ENCODE measurements at places on chromosomes 7 and 10.
A peak's percentile ranks its signal among the peaks of the same experiment; 100 is the strongest.

GRCh38 chr10:72229261-72230251 lies 13.5 kb upstream of the ASCC1 start:
- peak; percentile 69 for DNase-seq

DNA sequence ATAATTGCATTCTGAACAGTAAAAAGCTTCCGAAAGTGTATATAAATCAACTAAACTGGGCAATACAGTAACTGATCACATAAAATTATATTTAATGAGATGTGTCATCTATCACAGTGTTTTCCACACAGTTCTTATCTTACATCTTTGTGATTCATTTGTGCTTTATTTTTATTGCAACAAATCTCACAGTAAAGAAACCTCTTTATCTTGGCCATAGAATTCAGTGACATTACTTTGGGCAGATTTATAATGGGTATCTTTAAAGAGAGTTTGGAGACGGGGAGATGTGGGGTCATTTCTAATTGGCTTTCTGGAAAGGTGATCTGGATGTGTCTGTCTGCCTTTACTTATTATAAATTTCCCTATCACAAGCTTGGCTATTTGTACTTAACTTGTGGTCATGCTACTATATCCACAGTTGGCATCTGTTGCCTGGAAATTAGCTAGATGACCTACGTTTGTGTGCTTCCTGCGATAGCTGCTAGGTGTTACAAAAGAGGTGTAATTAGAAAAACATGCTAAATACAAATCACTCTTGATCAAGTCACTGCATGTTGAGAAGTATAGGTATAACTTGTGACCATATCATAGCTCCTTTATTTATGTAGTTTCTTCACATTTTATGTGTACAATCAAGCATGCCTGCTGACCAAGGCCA lies 123.8 kb downstream of the ARID5B start:
- no peak for DNase-seq

DNA sequence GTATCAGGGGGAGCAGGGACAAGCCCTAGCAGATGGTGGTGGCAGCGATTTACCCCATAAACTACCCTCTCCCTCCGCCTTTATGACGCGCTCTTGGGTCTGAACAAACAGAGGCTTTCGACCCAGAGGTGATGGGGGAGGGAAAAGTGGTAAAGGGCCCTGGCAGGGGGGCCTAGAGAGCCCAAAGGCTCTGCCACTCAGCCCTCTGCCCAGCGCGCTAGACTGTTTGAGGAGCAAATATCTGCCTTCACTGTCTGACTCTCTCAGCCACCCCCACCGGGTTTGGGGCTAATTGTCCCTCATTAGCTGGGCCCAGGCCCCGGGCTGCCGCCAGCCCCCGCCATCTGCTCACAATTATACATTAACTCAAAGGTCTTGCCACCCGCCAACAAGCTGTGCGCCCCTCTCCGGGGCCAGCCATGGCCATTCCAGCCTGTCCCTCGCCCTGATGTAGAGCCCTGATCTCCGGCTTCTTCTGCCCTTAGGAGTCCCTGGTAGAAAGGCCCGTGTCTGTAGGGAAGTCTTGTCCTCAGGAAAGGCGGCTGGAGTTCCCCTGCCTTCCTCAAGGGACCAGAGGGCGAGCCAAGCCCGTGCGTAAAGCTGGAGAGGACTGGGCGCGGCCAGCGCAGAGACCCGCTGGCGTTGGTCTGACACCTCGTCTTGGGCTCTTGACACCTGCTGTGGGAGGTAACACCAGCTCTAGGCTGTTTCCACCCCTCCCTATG lies 1.9 kb upstream of the PAX4 start:
- DNase-seq, result no peak

GRCh38 chr7:89780291-89780690 lies 374.0 kb upstream of the STEAP1 start:
- no peak for DNase-seq

GRCh38 chr10:114084215-114084614 lies 40.5 kb downstream of the ADRB1 start:
- no peak for DNase-seq

DNA sequence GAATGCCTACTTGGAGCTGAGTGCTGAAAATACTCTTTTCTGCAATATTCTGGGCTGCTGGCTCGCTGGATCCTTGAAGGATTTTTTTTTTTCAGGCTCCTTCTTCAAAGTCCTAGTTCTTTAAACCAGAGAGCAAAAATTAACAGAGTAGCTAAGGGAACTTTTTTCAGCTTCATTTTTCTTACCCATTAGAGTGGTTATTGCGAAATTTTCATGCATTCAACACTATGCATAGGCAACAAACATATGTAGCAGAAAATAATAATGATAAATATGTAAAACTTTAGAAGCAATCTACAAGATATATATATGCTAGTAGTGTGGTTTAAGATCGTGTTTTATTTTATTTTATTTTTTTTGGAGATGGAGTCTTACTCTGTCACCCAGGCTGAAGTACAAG lies 264.6 kb downstream of the SFMBT2 start:
- DNase-seq, result no peak

GRCh38 chr10:73905256-73906020 lies 5.5 kb upstream of the PLAU start:
- DNase-seq, result no peak

GRCh38 chr7:94395141-94396036 lies 694 bp downstream of the COL1A2 start:
- peak; percentile 89 for DNase-seq

DNA sequence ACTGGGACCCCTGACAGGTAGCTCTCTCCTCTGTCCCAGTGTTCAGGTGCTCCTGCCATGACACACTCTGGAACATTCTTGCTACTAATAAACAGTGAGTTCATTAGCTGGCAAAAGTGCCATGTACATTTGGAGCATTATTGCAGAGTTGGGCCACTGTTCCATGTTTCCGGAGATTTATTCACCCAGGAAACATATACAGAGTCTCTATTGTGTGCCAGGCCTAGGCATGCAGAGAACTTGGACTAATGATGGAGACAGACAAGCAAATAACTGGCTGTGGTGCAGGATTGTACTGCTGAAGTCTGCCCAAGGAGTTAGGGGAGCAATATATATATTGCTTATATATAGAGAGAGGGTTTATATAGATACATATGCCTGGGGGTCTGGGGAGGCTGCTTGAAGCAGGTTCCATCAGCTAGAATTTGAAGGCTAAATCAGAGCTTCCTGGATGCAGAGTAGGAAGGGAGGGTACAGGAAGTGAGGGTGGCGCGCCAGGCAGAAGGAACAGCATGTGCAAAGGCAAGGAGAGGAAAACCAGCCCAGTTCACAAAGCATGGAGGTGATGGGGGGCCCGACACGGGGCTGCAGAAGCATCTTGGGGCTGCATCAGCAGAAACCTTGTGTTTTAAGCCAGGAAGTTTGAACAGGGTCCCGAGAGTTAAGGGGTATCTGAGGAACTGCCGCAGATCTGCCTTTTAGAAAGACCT lies 22.7 kb upstream of the EEPD1 start:
- no peak for DNase-seq

DNA sequence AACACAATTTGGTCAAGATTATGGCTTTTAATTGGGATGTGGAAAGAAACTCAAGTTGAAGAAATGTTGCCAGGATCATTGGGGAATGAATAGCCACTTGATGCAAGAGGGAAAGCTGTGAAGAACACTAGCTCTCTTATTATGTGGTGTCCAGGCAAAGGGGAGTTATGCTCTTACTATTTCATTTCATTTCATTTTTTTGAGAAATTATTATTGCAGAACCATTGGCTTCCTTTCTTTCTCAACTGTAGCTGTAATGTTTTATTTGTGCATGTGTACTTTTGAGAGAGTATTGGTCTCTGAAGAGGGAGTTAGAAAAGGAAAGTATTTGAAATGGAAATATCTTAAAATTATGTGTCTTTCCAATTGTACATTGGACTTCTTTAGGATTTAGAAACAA lies 312.6 kb upstream of the BMPER start:
- no peak for DNase-seq

- DNase-seq, result no peak
Observed at GRCh38 chr10:58400609-58401008, 15.4 kb downstream of the TFAM start.

- no peak for DNase-seq
Observed at GRCh38 chr7:20241911-20242261, 24.7 kb upstream of the MACC1 start.

DNA sequence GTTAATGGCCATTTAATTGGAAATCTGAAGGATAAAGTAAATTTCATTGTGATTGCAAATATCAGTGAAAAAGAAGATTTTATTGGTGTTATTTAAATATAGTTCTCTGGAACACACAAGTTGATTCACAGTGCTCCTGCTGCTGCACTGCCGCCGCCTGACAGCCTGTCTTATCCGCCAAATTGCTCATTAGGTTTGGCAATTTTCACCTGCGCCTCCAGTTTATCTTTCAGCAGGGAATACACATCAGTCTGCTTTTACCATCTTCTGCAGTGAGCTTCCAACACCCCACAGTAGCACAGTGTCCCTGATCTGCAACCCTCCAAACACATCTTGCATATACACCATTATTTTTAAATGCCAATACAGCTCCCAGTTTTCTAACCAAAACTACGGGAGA lies 308.3 kb downstream of the PARD3 start:
- DNase-seq, result no peak

DNA sequence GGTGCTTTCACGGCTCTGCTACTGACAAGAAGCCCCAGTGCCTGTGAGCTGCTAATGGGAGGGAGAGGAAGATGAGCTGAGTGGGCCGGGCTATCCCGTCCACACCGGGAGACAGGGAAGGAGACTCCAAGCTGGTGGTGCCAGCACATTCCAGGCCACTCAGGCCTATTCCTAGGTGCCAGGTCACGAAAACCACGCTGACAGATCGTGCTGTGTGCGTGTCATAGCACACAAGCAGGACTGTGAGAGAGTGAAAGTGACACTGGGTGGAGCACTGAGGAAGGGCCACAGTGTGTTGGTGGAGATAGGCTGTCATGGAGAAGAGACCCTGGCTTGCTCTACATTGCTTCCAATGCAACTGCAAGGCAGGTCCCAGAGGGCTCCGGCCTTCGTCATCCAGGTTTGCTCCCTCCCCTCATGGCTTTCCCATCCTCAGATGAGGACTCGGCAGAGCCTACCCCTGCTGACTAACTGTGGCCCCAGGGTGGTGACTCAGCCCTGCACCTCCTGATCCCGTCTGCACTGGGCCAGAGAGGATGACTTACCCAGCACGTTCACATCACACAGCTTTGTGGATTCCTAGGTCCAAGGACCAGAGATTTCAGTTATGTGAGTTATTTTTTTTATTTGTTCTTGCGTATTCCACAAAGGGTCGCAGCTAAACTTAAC lies 167.3 kb downstream of the EGFR start:
- DNase-seq, result no peak

DNA sequence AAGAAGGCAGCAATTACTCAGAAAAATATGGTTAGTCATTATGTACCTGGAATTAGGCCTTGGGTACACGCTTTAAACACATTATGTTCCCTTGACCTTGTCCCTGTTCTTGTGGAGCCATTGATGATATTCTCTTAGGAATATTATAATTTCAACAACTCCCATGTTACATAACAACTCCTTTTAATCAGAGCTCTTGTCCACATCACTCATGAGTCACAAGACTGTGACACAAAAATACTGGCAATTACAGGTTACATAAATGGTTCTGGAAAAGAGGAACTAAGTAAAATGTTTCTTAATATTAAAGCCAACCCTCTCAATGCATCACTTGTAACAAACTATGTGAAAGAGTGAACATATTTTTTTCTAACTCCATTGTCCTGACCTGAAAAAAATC lies 143.8 kb upstream of the PCLO start:
- DNase-seq, result no peak

DNA sequence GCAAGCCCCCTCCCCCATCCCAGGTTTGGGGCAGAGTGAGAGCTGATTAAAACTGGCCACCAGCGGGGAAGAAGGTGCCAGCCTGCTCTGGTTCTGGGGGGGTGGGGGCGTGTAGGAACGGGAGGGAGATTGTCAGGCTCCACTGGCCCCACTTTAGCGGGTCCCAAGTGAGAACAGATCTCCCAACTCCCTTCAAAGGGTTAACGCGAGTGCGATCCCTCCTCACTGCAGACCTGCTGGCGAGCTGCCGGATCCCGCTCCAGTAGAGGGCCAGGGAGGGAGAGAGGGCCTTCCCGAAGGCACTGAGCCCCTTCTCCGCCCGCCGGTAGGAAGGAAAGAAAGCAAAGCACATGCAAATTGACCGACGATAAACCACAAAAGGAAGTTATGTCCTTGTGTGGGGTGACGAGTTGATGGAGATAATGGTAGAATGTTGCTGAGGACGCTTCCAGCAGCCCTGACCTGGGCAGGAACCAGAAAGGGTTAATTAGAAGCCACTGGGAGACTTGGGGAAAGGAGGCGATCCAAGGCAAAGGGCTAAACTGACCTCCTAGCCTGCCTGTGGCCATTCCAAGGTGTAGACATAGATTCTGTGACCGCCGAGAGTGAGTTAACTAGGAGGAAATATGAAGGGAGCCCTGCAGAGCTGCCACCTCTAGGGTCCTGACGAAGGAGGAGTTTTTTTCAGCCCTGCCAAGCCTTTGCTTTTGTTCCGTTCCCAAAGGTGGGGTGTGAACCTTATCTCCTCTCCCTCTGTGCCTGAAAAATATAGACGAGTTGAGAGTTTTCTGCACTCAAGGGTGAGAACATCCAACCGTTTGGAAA lies 1.5 kb downstream of the NRG3 start:
- no peak for DNase-seq

- no peak for DNase-seq
Observed at GRCh38 chr10:48361176-48361575, 54.7 kb downstream of the MAPK8 start.

DNA sequence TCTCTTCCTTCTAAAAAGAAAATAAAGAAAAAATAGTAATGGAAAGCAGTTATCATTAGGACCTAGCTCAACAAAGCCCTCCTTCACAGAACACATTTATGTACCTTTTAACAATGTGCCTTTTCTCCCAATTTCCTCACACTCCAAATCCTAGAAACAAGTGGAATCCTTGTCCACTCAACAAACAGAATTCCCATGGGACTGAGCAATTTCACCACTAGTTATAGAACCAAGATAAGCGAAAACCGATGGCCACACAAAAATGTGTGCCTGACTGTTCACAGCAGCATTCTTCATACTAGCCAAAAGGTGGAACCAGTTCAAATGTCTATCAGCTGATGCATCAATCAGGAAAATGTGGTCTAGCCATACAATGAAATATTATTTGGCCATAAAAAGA lies 17.3 kb downstream of the DCLRE1C start:
- no peak for DNase-seq

DNA sequence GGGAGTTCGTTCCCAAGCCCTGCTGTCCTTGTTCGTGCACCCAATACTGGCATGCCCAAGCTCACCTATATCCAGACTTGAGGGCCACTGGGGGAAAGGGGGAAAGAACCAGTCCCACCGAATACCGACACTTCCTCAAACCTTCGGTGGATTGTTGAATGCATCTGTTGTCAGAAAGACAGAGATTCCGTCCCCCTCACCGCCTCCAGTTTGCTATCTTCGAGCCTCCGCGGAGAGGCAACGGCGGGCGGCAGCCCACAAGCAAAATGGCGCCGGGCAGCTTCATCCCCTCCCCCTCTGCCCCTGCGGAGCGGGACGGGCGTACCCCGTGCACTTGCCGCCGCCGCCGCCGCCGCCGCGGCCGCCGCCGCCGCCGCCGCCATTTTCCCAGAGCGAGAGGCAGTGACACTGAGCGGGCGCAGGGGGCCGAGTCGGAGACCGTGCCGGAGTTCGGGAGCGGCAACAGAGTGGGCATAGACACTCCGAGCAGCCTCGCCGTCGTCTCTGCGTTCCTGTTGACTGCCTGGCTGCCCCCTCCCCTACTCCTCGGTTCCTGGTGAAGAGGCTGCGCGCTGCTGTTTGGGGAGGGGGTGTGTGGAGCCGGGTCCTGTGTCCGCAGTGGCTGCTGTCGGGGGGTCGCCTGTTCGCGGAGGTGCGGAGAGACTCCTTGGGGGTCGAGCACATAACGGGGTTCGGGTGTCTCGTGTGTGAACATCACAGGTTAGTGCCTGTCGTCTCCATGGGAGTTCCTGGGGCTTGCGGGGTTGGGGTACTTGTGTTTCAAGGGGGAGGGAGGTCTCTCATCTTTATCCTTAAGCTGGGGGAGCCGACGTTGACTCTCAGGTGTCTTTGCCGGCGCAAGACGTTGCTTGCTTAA lies at the start of gene KMT2E:
KMT2E (plus strand) TSS at position 390 of the 877 bp plus-strand sequence. CDS start 26,748 bp downstream, outside the sequence.
- peak; percentile 66 for DNase-seq
